ENCODE measurements at places on chromosomes 6 and 20.

DNA sequence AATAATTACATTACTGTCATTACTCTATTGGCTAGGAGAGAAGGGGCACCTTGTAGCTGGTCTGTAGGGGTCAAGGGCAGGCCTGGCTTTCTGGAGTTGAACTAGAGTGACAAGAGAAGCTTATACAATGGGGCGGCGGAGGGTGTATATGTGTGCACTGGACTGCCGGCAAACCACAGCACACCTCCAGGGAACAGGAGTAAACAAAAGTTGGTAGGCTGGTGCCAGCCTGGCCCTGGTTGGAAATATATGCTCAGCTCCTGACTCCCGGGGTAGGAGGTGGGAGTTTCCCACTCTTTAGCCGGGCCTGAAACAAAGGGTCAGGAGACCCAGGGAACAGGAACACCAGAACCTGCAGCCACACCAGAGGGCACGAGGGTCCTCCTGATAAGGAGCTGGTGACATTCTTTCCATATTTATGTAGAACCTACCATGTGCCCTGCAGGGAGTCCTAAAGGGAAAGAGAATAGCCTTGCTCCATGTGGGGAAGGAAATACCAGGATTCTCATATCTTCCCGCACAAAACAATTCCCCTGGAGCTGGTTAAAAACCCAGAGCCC is 5.1 kb downstream of the C6orf132 start:
- DNase-seq, result no peak

DNA sequence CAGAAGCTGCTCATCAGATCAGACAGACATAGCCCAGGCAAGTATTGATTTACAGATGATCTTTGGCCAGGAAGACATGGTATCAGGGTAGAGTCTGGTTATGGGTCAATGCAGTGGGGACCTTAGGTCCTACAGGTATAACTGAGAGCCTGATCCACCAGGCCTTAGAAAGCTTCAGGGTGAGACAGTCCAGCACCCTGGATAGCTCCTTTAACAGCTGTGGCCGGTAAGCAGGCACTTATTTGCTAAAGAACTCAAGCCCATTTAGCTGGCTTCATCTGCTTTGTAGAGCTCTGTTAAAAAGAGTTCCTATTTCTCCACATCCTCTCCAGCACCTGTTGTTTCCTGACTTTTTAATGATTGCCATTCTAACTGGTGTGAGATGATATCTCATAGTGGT is 39.6 kb downstream of the ESR1 start:
- no peak for DNase-seq

DNA sequence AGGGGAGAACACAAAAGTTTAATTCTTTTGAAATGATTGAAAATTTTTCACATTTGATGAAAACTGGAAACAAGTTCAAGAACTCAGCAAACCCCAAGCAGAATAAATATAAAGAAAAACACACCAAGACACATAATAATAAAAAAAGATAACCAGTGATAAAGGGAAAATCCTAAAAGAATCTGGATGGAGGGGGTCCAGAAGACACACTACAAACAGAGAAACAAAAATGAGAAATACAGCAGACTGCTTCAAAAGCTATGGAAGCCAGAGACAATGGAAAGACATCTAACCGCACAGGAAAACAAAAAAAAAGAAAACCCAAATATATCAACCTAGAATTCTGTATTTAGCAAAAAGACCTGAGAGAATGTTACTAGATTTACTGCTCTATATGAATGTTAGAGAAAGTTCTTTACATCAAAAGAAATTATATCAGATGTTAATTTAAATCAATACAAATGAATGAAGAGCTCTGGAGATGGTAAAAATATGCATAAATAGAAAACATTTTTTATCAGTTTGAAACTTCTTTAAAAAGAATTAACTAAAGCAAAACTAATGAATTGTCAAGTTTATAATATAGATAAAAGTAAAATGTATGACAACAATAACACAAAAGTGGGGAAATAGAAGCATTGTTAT is 310.7 kb upstream of the PREP start:
- DNase-seq, result no peak

DNA sequence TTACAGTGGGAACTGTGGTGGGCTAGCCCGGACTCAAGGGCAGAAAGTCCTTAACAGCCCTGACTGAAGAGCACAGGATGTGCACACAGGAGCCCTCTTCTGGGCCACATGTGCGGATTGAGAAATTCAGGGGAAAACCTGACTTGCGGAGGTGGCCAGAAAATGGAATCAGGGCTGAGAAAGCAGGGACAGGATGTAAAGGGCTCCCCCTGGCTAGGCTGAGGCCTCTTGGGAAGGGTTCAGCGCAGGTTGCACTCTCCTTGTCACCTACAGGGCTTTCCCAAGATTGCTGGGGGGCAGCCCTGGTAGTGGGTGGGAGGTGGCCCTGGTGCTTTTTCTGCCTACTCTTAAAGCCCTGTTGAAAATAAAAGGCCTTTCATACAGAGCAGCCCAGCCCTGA is 251.2 kb downstream of the SLC24A3 start:
- DNase-seq, result no peak

DNA sequence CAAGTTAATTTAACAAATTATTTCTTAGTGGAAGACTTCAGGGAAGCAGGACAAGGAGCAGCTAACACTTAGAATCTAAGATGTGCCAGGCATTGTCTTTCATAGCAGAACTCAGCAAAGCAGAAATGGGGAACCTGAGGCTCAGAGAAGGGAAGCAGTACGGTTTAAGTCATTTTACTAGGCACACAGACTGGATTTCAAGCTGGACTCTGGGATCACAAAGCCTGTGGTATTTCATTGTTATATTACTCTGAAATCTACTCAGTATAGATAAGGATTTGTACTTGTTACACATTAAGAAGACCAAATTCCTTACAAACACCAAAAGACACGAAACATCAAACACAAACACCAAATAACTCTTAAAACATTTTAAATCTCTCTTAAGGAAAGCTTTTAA is 199.6 kb downstream of the ISM1 start:
- DNase-seq, result no peak

- DNase-seq, result no peak
Observed at GRCh38 chr6:105974986-105975385, 111.2 kb upstream of the PRDM1 start.

Measured in activated effector memory CD4-positive, alpha-beta T cell treated with Interleukin-2 at 50 U/mL for 16 hours (primary cell).